ENCODE measurements at places on chromosomes 13 and 19.

- DNase-seq, result no peak
These were observed 12.8 kb upstream of the SAMD1 start for GRCh38 chr19:14103310-14103709.

DNA sequence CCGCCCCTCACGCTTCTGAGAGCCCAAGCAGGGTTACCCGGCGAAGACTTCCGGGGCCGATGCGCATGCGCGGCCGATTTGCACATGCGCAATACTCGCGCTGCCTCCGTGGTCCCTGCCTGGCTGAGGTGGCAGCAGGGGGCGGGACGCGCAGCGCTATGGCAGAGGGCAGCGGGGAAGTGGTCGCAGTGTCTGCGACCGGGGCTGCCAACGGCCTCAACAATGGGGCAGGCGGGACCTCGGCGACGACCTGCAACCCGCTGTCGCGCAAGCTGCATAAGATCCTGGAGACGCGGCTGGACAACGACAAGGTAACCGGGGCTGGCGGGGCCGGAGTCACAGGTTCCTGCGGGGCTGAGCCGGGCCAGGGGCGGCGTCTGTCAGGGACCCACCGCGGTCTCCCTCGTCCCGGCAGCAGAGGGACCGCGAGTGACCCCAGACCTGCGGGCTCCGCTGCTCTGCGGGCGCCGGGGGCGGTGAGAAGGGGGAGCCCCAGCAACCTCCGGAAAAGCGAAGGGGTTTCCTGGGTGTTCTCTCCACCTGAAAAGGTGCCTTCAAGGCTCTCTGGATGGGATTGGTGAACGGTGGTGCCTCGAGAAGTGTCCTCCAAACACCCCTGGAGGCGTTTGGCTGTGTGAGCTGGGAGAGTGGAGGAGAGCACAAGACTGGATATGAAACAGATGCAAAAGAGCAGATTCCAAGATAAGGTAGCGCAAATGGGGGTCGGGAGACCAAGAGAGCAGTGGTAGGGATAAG lies at the start of gene COG6:
TSS of gene COG6 (plus strand) at position 94 of the 756 bp plus-strand sequence. CDS start at position 159, 65 bp downstream.
- peak; percentile 88 for DNase-seq

- DNase-seq, result no peak
These were observed 20.0 kb upstream of the CCNP start for GRCh38 chr19:40246292-40247073.

DNA sequence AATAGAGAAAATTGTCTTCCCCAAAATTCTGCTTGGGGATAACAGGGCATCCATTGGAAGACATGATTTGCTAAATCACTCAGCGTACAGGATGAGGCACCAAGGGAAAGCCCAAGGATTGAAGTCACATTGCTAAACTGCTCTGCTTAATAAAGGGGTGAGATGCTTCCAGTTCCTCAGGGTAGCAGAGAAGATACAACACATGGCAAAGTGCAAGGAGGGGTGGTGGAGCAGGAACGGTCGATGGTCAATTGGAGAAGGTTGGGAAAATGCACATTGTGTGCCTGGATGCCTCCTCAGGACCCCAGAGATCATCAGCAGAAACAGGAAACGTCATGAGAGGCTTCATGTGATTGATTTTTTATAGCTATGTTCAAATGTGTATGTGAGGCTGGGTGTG lies 116.3 kb upstream of the SOX1 start:
- no peak for DNase-seq

GRCh38 chr13:112182846-112183531 lies 116.0 kb downstream of the SOX1 start:
- no peak for DNase-seq

DNA sequence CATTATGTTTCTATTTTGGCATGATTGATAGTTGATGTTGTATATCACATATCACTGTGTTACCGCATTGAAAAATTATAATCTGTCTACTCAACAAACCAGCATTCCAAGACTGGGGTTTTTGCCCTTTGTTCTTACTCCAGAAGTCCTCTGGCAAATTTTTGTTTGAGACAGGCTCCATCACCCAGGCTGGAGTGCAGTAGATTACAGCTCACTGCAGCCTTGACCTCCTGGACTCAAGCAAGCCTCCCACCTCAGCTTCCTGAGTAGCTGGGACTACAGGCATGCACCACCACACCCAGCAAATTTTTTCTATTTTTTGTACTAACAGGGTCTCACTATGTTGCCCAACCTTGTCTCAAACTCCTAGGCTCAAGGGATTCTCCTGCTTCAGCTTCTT lies 741.0 kb downstream of the PCDH9 start:
- DNase-seq, result no peak

DNA sequence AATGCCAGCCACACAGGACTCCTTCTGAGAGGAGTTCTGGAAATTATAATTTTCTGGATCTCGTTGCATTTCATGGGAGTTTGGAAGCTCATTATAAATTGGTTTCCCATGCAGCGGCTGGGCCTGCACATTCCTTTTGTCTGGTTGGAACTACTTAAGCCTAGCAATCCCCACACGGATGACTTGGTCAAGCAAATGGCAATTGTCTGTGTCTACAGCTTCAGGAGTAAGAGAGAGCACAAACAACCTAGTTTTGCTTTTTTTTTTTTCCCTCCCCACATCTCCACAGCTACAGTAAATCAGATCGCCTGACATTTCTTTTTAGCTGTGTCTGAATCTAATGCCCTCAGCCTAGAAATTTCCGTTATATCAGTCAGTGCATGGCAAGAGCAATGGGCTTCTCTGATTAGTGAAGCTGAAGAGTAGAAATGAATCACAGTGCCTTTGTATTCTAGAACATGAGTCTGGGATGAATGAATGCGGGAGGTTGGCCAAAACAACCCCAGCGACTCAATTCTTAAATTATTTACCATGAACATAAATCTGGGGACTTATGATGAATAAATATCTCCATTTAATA lies 15.1 kb downstream of the PCDH8 start:
- no peak for DNase-seq

DNA sequence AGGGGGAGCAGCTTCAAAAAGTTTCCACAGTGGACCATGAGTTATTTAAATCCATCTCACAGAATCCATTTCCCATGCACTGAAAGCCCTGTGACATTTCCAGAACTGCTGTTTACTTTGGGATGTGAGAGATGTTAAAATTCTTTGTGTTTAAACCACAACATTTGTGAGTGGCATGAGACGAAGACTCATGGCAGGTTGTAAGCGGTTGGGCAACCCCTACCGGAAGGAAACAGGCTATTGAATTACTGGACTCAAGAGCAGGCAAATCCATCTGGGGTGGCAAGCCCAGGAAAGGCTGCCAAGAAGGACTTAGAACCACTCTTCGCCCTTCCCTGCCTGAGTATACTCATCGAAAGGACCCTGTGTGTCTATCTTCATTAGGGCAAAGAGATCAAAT lies 22.3 kb upstream of the CLDN10 start:
- DNase-seq, result no peak

DNA sequence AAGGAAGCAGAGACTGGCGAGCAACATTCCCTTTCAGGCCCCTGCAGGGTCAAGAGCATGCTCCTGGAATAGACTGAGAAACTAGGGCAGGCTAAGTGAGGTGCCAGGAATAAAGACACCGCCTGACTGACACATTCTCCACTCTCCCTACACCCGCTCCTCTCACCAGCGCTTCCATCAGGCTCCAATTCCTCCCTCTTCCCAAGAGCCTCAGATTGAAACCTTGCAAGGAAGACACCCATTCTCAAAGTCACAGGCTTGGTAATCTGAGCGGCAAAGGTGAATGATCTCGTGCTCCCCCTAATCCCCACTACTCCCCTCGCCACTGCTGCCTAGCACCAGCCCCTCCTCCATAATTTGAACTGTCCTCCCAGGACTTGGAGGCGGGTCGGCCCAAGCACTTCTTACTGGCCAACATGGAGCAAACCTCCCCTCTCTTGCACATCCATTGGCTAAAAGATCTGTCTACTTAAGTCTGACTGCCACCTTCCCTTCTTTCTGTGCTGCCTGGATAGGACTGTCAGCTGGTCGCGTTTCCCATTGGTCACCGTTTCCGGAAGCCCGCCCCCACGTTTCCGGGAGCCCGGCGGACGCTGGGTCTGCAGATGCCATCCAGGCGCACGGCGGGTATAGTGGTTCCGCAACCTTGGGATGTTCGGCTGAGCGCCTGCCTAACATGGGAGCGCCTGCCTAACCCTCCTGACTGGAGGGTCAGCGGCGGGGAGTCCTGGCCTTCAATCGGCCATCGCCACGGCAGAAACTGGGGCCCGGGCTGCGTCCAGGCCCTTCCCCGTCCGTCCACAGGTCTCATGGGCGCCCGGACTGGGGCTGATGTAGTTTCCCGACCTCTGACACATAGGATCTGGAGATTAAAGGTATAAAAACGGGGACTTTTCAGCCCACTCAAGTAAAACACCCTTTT lies 33.6 kb downstream of the ZNF383 start:
- peak; percentile 96 for DNase-seq

DNA sequence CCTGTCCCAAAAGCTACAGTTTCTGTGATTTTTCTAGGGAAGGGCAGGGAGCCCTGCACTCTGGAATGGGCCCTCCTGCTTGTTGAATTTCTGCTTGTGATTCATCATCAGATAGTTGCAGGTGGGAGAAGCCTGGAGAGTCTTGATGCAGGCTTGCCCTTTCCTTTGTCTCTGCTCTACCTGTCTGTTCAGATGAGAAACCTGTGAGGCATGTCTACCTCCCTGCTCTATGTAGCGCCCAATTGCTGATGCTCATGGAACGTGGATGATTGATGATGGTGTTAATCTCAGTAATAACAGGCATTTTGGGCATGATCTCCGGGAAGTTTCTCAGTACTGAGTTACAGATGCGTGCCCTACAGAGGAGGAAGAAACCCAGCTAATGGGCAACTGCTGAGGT lies 10.9 kb upstream of the CBY2 start:
- no peak for DNase-seq

DNA sequence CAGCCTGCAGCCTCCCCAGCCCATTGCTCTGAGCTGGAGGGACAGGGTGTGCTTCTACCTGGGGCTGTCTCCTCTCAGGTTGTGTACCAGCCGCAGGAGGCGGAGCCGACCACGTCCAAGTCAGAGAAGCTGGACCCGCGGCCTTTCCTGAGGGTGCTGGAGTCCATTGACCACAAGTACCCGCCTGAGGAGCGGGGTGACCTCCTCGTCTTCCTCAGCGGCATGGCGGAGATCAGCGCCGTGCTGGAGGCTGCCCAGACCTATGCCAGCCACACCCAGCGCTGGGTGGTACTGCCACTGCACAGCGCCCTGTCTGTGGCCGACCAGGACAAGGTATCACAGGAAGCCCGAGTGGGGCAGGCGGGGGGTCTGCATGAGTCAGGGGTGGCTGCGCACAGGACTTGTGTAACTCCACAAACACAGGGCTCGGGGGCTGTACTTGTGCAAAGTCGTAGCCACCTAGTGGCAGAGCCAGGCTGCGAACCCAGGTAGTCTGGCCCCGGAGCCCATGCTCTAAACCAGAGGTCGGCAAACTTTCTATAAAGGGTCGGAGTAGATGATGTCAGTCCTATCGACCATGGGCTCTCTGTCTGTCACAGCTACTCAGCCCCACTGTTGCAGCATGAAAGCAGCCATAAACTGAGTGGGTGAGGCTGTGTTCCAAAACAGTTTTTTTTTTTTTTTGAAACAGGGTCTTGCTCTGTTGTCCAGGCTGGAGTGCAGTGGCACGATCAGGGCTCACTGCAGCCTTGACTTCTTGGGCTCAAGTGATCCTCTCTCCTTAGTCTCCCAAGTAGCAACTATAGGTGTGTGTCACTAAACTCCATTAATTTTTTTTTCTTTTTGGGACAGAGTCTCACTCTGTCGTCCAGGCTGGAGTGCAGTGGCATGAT lies 8.9 kb downstream of the DHX34 start:
- no peak for DNase-seq

DNA sequence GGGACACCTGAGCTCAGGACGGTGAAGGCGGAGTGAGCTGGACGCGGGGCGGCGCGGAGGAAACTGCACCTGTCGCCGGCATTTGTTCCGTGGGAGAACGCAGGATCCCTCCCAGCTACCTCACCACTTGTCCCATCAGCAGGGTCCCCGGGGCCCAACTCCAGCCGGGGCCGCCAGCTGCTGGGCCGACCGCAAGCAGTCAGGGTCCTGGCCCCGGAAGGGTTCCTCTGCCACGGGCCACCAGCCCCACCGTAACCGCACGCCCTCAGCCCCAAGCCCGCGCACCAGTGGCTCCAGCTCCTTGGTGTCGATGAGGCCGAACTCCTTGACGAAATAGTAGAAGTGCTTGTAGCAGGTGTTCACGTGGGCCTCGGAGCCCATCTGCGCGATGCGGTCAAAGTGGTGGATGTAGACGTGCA lies 19.6 kb downstream of the MOB3A start:
- DNase-seq, result no peak

DNA sequence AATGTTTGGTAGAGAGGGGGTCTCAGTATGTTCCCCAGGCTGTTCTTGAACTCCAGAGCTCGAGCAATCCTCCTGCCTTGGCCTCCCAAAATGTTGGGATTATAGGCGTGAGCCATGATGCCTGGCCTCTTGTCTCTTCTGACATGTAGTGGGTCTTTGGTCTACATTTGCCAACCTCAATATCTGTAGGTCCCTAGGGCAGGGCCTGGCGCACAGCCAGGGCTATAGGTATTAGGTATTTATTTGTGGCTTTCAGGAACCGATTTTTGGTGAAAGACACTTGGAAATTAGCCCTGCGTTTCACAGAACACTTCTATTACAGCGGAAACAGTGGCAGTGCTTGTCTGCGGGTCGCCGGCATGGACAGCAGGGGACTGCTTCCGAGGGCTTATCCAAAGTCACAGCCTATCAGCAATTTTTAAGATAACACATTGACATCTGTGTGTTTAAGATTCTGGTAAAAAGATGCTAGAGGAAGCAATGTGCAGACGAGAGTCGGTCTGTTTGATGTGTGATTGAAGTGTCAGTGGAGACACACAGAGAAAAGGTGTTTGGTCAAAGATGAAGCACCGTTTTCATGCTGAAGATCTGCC lies 14.5 kb downstream of the ZNF536 start:
- DNase-seq, result no peak

GRCh38 chr13:75934889-75935288 lies 298.8 kb downstream of the LMO7 start:
- no peak for DNase-seq

DNA sequence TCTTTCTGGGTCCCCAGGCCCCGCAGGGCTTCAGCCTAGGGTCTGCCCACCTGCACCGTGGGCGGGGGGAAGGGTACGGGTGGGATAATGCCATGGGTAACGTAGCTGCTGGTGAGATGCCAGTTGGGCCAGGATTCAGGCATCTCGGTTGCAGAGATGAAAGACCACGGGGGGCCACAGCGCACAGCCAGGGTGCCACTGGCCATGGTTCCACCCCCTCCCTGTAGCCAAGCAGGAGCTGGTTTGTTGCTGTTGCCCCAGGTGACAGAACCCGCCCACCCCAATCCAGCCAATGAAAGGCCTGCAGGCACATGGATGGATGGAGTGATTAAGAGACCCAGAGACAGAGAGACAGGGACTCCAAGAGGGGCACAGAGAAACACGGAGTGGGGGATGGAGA lies 1.0 kb upstream of the CGB7 start:
- peak; percentile 6 for DNase-seq

Data from COR-L47 (cell line).